ENCODE measurements at places on chromosomes 12 and 14. TPM values are rescaled to one million over a fixed set of nuclear protein-coding genes. Genes with fewer than 3 reads are reported as not detected.

KRT3 gene
- not detected for total RNA-seq

FAM90A1 gene
- total RNA-seq: not detected

NTS gene
- not detected for total RNA-seq

- DNase-seq: no peak
Observed at GRCh38 chr12:64125913-64126312, 96.2 kb downstream of the KICS2 start.

DNA sequence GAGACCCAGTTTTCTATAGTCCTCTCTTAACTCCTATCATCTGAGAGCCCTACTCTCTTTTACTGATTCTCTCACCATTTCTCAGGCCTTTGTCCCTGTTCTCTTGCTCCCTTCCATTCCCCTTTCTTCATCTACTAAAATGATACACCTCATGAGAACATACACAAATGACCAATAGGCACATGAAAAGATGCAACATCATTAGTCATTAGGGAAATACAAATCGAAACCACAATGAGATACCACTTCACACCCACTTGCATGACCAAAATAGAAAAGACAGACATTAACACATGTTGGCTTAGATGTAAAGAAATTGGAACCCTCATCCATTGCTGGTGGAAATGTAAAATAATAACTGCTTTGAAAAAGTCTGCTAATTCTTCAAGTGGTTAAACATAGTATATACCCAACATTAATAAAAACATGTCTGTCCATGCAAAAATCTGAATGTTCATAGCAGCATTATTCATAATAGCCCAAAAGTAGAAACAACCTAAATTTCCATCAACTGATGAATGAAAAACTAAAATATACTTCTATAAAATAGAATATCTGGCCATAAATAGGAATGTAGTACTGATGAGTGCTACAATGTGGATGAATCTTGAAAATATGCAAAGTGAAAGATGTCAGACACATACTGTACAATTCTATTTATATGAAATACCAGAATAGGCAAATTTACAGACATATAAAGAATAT is 66.0 kb downstream of the DENND5B start:
- DNase-seq: peak; percentile 50

GRCh38 chr14:52015411-52016030 is 26.2 kb downstream of the RTRAF start:
- no peak for DNase-seq

DNA sequence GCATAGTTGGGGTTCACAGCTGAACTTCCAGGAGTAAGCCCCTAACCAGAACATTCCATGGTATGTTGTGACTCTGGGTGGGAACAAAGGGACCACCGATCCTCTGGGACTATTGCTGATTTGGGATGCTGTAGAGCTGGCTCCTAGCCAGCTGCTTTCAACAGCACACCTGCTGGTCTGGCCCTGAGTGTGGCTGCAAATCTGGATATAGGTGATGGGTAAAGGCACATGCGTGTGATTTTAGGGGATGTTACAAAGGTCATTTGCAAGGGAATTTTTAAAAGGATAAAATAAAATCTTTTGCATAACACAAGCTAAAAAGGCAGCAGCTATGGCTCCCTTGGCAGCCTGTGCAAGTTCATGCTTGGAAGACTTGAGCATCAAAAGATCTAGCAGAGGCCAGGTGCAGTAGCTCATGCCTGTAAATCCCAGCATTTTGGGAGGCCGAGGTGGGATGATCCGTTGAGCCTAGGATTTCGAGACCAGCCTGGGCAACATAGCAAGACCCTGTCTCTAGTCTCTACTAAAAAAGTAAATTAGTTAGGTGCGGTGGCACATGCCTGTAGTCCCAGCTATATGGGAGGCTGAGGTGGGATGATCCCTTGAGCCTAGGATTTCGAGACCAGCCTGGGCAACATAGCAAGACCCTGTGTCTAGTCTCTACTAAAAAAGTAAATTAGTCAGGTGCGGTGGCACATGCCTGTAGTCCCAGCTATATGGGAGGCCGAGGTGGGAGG is 1.6 kb downstream of the ALDH2 start:
- DNase-seq: no peak

DNA sequence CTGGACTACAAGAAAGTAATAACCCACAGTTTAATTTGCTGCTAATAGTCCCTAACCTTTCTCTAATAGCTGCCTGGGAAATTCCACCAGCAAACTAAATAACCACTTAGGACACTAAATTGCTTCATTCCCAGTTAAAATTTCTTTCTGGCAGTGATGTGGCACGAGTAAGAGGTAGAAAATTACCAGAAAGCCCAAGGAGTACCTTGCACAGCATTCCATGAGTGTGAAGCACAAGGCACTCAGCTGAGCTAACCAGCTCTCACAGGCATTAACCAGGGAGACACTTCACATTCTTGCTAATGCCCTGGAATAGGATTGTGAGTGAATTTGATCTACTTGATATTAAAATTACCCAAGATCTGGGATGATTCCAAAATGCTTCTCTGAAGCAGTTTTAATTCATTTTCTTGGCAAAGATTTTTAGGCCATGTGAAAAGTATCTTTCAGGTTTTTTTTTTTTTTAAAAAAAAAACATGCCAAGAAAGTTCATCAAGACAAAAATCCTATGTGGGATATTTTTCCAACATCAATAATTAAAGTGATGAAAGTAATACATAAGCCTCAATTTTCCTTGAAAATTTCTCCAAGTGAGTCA is 29.5 kb downstream of the TSPAN8 start:
- DNase-seq: peak; percentile 14

Measured in Caki2 (cell line).